Hepatic stellate cell (primary cell): ENCODE measurements at places on chromosomes 4 and X.

DNA sequence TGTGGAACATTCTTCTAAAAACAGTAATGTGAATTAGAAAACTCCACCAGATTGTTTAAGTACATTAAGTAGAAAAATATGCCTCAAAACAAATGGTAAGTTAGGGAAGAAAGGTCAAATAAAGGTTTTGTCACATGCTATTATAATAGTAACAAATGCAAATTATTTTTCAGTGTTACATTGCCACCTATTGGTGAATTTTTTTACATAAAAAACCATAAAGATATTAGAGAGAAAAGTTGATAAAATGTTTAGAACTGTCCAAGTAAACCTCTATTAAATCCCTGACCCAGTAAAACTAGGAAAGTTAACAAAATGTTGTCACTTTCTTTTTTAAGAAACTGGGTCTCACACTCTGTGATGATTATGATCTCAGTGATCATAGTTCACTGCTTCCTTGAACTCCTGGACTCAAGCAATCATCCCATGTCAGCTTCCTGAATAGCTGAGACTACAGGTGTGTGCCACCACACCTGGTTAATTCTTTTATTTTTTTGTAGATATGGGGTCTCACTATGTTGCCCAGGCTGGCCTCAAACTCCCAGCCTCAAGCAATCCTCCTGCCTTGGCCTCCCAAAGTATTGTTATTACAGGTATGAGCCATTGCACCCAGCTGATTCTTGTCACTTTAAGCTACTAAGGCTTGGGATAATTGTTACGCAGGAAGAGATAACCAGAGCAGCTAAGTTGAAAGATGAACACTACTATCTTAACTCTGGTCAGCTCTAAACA is 157.6 kb downstream of the ATRX start:
- no peak for DNase-seq

- DNase-seq, result no peak
These were observed 219.3 kb downstream of the SPOCK3 start for GRCh38 chr4:167014944-167015343.

GRCh38 chr4:9781343-9782135 is at the start of gene DRD5:
Gene DRD5, plus strand, starts transcription at chr4:9781634. Its CDS starts 396 bp downstream, at chr4:9782030.
- no peak for DNase-seq

DNA sequence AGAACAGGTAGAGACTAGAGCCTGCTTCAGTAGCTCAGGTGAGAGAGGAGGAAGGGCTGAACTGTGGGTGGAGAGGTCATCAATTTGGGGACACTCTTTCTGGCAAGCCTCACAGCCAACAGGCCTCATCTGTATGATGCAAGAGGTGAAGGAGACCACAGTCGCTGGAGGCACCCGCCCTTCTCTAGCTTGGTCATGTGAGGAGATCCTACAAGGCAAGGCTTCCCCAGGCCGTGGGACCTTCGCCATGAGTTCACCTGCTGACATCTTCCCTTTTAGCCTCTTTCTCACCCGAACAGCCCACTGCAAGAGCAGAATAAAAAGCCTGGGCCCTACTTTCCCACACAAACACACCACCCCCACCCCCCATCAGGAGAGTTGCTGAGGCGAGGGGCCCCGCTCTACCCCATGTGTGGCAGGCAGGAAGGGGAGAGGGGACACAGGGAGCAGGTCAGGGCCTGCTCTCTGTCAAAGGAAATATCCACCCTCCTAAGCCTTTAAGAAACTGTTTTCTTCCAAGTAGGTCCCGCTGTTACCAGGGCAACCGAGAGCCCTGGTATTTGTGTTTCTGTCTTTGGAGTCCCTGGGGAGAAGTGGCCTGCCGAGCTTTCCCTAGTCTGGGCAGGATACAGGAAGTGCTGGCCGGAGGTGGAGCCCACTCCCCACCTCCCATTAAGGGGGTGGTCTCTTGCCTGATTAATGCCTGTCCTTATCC is 8.1 kb downstream of the RTL5 start:
- peak; percentile 85 for DNase-seq

DNA sequence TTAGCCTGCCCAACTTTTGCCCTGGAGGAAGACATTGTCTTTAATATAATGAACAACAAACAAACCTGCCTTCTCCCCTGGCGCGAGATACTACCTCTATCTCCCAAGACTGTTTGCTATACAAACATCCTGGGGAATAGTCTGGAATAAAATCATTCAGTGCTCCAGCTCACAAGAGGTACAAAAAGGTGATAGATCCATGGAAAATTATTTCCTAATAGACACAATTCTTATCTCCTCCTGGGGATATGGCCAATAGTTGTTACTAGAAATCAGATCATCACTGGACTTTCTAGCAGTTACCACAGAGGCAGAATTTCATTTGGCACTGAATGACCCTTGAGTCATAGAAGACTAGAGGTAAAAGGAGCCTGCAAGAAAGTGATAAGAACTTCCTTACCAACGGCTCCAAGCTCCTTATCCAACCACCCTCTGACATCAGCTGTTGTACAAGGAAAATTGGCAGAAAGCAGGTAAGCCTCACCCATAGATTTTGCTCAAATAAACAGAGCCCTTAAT is 38.1 kb downstream of the MID1 start:
- DNase-seq, result no peak

GRCh38 chr4:9923195-9923812 is 98.0 kb downstream of the SLC2A9 start:
- no peak for DNase-seq

- peak; percentile 24 for DNase-seq
These were observed 929 bp downstream of the ZBTB33 start for GRCh38 chrX:120251471-120252011.

DNA sequence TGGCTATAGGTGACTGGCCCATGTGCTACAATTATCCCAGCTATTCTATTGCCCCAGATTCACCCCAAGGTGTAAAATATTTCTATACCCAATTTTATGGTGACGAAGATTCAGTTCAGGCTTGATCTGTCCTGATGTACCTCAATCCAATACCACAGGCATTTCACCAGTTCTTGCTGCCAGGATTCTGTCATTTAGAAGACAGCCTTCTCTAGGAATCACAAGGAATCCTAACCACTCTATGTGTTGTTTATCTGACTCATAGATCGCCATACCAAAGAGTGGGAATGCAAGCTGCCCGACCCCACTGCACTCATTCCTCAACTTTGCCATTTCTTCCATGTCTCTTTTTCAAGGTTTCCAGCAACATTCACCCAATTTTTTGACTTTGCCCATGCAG is 355.0 kb upstream of the EMCN start:
- no peak for DNase-seq

- DNase-seq, result no peak
These were observed 147.0 kb downstream of the PDLIM5 start for GRCh38 chr4:94598758-94599157.

GRCh38 chr4:85659610-85660218 is 184.8 kb downstream of the ARHGAP24 start:
- no peak for DNase-seq

DNA sequence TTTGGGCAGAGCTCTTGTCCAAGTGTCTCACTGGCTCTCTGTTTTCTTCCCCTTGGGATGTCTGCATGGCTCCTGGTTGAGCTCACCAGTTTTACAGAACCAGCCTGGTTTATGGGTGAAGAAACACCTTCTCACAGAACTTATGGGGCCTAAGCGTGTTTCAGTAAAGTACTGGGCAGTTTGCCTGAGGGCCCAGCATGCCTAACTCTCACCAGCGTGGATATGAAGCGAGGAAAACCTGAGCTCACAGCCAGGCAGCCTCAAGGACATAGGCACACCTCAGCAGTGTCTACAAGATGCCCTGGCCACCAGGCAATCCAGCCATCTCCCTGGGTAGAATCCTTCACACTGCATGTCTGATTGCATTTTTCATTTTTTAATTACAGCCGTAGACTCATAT is 9.2 kb downstream of the NHSL2 start:
- DNase-seq, result no peak

- DNase-seq, result no peak
These were observed 1267.2 kb downstream of the RAPGEF2 start for GRCh38 chr4:160370046-160370445.

GRCh38 chr4:183960046-183960420 is 54.9 kb downstream of the STOX2 start:
- DNase-seq, result no peak

DNA sequence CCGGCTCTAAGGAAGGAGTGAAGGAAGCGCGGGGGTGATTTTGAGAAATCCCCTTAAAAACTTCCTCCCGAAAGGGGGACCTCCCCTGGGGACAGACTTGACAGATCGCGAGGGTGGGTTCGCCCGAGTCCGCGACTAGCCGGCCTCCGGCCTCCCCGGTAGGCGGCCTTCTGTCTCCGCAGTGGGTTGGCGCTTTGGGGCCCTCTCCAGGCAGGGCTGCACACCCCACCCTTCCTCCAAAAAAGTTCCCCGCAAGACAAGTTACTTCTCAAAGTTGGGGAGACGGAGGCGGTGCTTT is 24.8 kb downstream of the HOPX start:
- peak; percentile 27 for DNase-seq

- DNase-seq, result no peak
These were observed 20.5 kb downstream of the UGT2B7 start for GRCh38 chr4:69116645-69117321.

DNA sequence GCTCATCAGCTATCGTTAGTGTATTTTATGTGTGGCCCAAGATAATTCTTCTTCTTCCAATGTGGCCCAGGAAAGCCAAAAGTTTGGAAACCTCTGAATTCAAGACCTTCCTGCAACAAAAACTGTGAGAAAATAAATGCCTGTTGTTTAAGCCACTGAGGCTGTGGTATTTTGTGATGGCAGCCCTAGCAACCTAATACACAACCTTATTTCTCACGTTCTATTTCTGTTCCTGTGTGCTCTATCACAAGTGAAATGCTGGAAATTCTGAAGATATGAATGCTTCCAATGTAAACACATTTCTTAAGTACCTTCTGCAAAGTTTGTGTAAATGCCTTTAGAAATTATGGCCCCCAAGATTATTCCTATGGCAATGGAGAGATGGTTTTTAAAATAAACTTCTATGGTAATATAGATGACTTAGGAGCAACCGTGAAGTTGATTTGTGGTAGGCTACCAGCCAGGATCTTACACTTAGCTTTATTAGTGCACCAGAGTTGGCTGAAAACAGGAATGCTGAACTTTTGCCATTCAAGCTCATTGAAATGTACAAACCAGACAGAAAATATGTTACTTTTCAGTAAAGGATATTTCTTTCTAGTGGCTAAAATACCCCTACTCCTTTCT is 148.0 kb downstream of the USP46 start:
- no peak for DNase-seq

- DNase-seq, result no peak
These were observed 609 bp upstream of the BCORL1 start for GRCh38 chrX:129981752-129982299.

GRCh38 chr4:170868170-170868569 is 778.4 kb upstream of the AADAT start:
- DNase-seq, result no peak

DNA sequence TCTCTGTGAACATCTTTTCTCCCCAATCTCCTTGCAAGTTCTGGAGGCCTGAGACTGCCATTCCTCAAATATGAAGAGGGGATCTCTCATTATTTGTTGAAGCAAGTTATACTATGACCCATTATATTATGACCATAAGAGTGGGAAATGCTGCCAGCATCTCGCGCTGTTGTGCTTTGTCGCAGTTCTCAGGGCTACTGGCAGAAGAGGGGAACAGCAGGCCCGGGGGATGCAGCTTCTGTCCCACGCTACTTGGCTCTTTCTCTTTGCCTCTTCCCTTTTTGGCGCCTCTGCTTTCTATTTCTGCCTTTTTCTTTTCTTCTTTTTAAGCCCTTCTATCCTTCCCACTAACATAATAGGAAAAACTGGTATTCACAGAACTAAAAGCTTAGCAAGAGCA is 64.2 kb downstream of the GEMIN8 start:
- no peak for DNase-seq

DNA sequence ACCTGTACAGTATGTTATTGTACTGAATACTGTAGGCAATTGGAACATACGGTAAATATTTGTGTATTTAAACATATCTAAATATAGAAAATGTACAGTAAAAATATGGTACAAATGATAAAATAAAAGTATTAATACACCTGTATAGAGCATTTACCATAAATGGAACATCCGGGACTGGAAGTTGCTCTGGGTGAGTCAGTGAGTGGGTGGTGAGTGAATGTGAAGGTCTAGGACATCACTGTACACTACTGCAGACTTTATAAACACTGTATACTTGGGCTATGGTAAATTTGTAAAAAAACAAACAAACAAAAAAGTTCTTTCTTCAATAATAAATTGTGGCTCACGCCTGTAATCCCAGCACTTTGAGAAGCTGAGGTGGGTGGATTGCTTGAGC is 52.4 kb upstream of the FHL1 start:
- DNase-seq, result no peak

DNA sequence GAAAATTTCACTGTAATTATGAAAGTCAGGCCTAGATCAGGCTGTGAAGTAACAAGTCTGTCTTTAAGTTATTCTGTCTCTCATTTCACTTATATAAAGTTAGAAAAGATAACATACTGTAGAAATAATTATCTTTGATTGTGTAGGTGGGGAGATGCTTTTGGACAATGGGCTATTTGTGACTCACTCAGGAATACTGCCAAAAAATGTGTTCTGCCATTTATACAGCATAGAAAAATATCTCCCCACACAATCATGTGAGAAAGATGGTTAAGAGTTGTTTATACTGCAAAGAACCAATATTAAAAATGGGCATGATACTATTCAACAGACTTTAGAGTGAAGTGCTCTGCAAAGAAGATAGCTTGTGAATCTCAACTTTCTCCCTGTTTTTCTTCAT is 95.0 kb upstream of the GABRA2 start:
- no peak for DNase-seq

- DNase-seq, result no peak
These were observed 18.1 kb downstream of the HTRA3 start for GRCh38 chr4:8287343-8288280.

DNA sequence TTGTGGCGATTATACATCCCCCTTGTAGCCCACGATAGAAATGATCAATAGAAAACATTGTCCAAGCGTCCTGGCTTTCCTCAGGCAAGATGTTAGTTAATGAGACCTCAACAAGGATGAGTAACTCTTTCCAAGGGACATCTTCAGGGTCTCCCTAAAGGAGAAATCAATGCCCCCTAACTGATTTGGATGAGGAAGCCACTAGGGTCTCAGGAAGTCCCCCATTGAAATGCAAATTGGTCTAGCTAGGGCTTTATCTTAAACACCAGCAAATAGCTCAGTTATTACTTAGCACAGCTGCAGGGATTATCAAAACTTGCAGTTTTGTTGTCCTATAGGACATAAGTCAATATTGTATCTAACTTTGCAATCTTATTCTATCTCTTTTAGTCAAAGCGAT is 721.5 kb downstream of the IL1RAPL1 start:
- no peak for DNase-seq

DNA sequence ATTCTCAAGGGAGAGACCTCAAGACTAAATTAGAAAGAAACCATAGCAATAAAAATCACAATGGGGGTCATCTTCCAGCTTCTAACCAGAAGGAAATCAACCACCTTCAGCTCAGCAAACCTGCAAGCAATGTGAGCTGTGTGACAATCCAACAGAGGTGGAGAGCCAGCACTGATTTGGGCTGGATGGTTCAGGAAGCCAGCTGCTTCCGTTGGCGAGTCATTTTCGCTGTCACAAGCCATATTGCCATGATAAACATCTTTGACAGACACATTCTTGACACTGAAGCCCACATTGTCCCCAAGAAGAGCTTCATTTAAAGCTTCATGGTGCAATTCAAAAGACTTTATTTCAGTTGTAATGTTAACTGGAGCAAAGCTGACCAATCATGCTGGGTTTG is 22.7 kb downstream of the F8A1 start:
- DNase-seq, result no peak

GRCh38 chrX:42128020-42128419 is 204.7 kb upstream of the CASK start:
- DNase-seq, result no peak
